Esophagus muscularis mucosa (tissue), 4 donors: ENCODE measurements at places on chromosomes 13 and 19. TPM values are rescaled to one million over a fixed set of nuclear protein-coding genes. Genes with fewer than 3 reads are reported as not detected.
A peak's percentile ranks its signal among the peaks of the same experiment; 100 is the strongest.

- H3K27me3 ChIP-seq = no peaks in the 10 kb centered on the region
- H3K36me3 ChIP-seq = no peaks in the 10 kb centered on the region
- no peak overlapping the region for H3K4me3 ChIP-seq
- DNase-seq = no peak
Observed at GRCh38 chr13:107421028-107421427, 794.3 kb downstream of the LIG4 start.

DNA sequence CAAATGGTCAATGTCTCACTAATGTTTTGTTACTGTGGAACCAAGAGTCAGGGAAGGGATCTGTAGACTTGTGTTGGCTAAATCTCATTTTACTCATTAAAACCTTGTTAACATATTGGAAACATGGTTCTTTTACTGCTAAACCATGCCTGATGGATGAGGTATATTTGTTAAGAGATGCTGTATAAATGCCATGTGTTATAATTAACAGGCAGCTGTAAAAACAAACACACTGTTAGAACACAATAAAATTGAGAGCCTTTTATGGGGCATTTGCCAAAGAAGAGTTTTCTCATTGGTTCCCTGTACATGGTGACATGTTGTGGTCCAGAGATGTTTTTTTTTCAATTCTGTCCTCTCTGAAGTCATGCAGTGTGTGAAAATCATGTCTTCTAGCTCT is 121.9 kb downstream of the ESD start:
- H3K27me3 ChIP-seq = no peaks in the 10 kb centered on the region
- DNase-seq = no peak
- peaks cover 79% of the 10 kb centered on the region for H3K4me1 ChIP-seq
- no peak overlapping the region for H3K4me3 ChIP-seq
- no peak overlapping the region for H3K27ac ChIP-seq
- H3K36me3 ChIP-seq = no peaks in the 10 kb centered on the region

Gene SLC7A9
- not detected for total RNA-seq

GRCh38 chr13:114110091-114110829 is 22.2 kb downstream of the RASA3 start:
- H3K4me3 ChIP-seq = no peak overlapping the region
- no peak for DNase-seq
- peak overlapping the region; percentile 52 for H3K27ac ChIP-seq
- H3K27me3 ChIP-seq = no peaks in the 10 kb centered on the region
- peaks cover 27% of the 10 kb centered on the region for H3K4me1 ChIP-seq

DNA sequence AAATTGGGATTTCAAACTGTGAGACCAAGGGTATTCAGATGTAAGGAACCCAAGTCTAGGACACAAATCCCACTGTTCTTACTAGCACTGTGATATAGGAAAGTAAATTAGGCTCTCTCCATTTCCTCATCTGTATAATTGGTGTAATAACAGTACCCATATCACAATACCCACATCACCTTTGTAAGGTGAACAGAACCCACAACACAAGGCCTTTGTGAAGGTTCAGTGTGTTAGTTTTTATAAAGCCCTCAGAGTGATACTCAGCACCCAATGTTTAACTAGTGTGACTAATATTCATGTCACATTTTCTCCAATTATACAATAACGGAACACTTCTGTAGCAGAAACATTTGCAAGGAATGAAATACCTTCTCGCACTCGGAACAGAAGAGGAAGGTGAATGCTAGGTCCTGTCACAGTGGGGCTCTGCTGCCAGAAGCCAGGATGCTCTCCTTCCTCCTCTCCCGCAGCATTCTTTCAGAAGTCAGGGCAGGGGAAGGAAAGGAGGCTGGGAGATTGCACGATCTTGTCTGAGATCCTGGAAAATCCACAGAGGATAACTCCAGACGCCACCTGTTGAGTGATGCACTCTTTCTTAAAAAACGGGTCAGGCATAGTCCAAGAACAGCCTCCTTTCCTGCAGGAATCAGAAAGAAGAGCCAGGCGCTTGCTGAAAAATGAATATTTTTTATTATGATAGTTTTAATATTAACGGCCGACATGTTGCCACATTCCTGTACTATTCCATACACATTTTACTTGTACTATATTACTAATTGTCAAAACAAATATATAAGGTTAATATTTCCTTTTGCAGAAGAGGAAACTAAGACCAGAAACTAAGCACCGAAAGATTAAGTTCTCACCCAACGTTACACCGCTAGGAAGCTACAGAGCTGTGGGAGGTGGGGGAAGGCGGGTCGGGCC is 762 bp downstream of the ZNF45 start:
- peak overlapping the region; percentile 66 for H3K4me3 ChIP-seq
- H3K4me1 ChIP-seq = peaks cover 18% of the 10 kb centered on the region
- H3K36me3 ChIP-seq = peaks cover 26% of the 10 kb centered on the region

DNA sequence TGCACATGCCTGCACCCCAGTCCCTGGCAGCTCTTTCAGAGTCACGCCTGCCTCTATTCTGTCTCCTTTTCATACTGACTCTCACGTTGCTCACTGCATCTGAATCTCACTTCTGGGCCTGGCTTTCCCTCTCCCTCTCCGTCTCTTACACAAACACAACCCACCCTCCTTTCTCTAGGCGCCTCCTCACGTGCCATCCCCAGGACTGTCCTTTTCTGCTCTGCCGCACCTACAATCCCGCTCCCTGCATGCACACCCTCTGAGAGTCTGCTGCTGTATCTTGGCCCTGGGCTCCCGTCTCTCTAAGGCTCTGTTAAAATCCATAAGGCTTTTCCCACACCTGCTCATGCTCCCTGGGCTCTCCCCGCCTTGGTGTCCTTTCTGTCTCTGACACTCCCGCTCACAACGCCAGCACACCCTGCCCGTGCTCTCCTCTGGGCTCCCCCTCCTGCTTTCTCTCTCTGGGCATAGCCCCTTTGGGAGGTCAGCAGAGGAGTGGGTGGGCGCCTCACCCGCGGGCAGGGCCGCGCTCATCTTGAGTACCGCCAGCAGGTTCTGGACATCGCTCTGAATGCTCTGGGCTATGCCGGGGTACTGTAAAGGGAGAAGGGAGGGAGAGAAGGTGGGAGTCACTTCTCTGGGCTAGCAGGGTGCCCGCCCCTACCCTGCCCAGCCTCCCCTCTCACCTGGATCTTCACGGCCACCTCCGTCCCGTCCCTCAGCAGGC is 12.7 kb upstream of the NUMBL start:
- no peak overlapping the region for H3K4me3 ChIP-seq
- H3K36me3 ChIP-seq = peaks cover 97% of the 10 kb centered on the region
- peaks cover 14% of the 10 kb centered on the region for H3K4me1 ChIP-seq
- H3K27me3 ChIP-seq = no peaks in the 10 kb centered on the region

GRCh38 chr19:35350591-35350990 is 2.9 kb downstream of the FFAR1 start:
- DNase-seq = peak; percentile 70
- H3K4me3 ChIP-seq = no peak overlapping the region
- H3K27ac ChIP-seq = no peak overlapping the region
- no peaks in the 10 kb centered on the region for H3K36me3 ChIP-seq
- peaks cover 74% of the 10 kb centered on the region for H3K27me3 ChIP-seq

- H3K4me3 ChIP-seq = no peak overlapping the region
- no peaks in the 10 kb centered on the region for H3K36me3 ChIP-seq
- H3K27me3 ChIP-seq = no peaks in the 10 kb centered on the region
- no peak overlapping the region for H3K27ac ChIP-seq
- no peak for DNase-seq
Observed at GRCh38 chr13:21894091-21894490, 223.2 kb downstream of the FGF9 start.
